NCI-H510A (cell line): ENCODE measurements at places on chromosomes 5 and 9.

DNA sequence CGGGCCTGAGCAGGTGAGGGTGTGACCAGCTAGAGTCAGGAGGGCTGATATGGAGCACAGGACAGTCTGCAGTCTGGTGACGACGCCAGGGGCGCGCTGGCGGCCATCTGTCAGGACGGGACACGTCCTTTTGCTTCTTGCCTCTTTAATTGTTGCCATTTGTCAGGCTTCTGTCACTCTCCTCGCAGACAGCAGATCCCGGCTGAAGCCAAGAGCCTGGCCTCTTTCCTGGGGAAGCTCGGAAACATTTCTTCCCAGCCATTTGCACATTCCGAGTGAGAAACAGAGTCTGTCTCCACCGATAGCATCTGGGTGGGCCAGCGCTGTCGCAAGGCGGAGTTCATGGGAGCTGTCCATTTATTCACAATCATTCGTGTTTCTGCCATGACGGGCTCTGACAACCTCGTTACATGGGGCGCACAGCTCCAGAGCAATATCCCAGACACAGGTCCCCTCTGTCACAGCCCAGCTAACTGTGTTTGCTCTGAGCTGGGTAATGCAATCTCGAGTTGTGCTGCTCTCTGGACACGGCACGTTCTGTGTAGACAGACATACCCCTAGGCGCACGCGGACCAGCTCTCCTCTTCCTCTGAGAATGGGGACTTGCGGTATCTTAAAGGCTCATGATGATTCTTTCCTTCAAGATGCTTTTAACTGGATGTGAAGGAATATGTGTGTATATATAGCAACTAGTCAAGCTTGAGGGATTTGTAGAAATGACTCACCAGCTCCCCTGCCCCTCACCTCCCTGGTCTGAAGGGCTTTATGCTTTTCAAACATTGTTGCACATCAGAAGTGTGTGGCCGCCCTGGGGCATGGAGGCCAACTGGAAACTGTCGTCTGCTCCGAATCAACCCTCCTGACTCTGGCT is 105.3 kb upstream of the FCN2 start:
- no peak for DNase-seq

GRCh38 chr5:97919719-97920118 is 736.7 kb upstream of the RIOK2 start:
- DNase-seq, result no peak

GRCh38 chr9:107615321-107615720 is 125.8 kb upstream of the KLF4 start:
- DNase-seq, result no peak

DNA sequence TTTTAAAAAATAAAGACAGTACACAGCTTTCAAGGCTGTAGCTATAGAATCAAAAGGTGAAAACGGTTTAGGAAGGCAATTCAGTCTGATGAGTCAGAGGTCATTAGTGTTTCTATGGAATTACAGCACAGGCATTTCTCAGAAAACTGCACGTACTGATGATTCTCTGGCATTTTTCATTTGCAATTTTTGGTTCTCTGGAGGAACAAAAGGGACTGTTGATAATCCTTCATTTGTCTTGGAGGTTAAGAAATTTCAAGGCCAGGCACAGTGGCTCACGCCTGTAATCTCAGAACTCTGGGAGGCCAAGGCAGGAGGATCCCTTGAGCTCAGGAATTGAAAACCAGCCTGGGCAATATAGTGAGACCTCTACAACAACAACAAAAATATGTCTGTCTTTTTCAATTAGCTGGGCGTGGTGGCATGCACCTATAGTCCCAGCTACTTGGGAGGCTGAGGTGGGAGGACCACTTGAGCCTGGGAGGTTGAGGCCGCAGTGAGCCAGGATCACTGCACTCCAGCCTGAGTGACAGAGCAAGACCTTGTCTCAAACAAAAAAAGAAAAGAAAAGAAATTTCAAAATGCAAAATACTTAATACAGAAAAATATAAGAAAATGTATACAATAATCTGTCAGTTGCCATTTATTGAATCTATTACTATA is 27.3 kb downstream of the NR6A1 start:
- no peak for DNase-seq

DNA sequence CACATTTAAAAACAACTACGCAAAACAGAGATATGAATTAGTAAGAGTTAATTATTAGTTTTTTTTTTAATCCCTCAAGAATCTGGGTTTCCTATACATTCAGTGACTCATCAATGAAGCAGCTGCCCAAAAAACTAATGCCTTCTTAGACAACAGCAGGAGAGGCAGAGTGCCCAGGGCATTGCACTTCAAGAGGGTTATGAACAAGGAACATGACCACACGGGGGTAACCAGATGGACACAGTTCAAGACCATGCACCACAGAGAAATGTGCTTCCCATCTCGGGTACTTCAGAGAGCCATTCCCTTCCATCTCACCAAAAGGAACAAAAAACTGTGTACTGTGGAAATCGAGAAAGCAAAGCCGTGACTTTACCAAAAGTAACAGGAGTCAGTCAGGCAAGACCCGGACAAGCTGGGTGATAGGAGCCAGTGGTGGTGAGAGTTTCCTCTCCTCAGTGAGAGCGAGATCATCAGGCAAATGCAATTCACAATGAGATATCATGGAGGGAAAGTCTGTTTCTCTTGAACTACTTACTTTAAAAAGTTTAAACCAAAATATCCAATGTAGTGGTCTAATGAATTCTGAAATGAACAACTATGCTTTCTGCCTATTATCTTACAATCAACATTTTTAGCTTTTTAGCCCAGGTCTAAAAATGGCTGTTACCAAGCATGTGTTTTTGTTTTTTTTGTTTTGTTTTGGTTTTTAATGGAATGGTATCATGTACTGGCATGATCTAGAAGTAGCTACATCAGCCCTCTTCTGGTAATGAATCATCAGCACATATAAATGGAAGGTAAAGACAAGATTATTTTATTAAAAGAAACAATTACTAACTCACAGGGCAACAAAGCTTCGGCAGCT is 192.1 kb downstream of the TSSK1B start:
- no peak for DNase-seq

- no peak for DNase-seq
Measured at GRCh38 chr5:90488791-90489190, 14.1 kb downstream of the POLR3G start.

- no peak for DNase-seq
Measured at GRCh38 chr9:95516734-95517558, at the start of gene PTCH1. PTCH1 (minus strand) TSS chr9:95516971.

GRCh38 chr9:131835151-131835910 is 95.5 kb upstream of the RAPGEF1 start:
- no peak for DNase-seq

- no peak for DNase-seq
Measured at GRCh38 chr5:163385271-163385670, 52.1 kb upstream of the CCNG1 start.

GRCh38 chr9:6506571-6506970 is 93.6 kb downstream of the UHRF2 start:
- DNase-seq, result no peak

DNA sequence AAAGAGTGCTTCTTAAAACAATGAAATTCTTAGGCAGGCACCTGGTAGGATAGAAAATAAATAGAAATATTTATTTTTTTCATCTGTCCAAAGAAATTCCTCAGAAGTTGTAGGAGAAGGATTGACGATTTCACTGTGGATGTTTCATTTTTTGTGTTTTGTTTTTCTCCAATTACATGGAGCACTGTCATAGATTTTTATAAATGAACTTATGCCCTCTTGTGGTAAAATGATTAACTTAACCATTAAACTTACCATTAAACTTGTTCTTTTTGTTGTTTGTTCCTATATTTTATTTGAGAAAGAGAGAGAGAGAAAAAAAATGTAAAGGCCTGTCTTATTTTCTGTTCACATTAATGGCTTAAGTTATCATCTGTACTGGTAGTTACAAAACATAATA is 339.2 kb downstream of the PRR16 start:
- no peak for DNase-seq
